ENCODE measurements at places on chromosomes 2 and 18. TPM values are rescaled to one million over a fixed set of nuclear protein-coding genes. Genes with fewer than 3 reads are reported as not detected.

PTMA gene
- 1,067 TPM for total RNA-seq

SLC16A14 gene
- 0.44 TPM for total RNA-seq

IL1RL2 gene
- total RNA-seq: not detected

IER3IP1 gene
- total RNA-seq: 7.3 TPM

ASXL3 gene
- total RNA-seq: not detected

LTBP1 gene
- total RNA-seq: 0.16 TPM

CD28 gene
- total RNA-seq: 151 TPM

ABCG8 gene
- total RNA-seq: 0.09 TPM

TNS1 gene
- 1.6 TPM for total RNA-seq

CDH2 gene
- total RNA-seq: 0.41 TPM

LIMS3 gene
- total RNA-seq: not detected

FRZB gene
- total RNA-seq: 0.15 TPM

ALKAL2 gene
- 0.35 TPM for total RNA-seq

DCDC2C gene
- total RNA-seq: not detected

STARD6 gene
- not detected for total RNA-seq

NEURL3 gene
- not detected for total RNA-seq

FKBP7 gene
- total RNA-seq: 0.44 TPM

HADHB gene
- 56.8 TPM for total RNA-seq

IL1F10 gene
- total RNA-seq: not detected

All from T-cell (primary cell).